Thoracic aorta (tissue), 2 donors: ENCODE measurements at places on chromosomes 3 and 15. TPM values are rescaled to one million over a fixed set of nuclear protein-coding genes. Genes with fewer than 3 reads are reported as not detected.

Gene TJP1
- total RNA-seq: 146 TPM

Gene SAMMSON
- total RNA-seq: 3.4 TPM

Gene NANOGP8
- not detected for total RNA-seq

Gene ST6GAL1
- 89.5 TPM for total RNA-seq

Gene GPR62
- not detected for total RNA-seq

Gene CYP8B1
- not detected for total RNA-seq

Gene PRSS50
- 0.28 TPM for total RNA-seq

Gene GUCA1C
- not detected for total RNA-seq

Gene NEDD4
- 27.4 TPM for total RNA-seq

Gene SCN5A
- 14.4 TPM for total RNA-seq

Gene TADA3
- total RNA-seq: 61.7 TPM

Gene PLSCR2
- 2.9 TPM for total RNA-seq

Gene CHCHD4
- 6.6 TPM for total RNA-seq

Gene KCNAB1
- 12.2 TPM for total RNA-seq

Gene LRRC31
- not detected for total RNA-seq

Gene AP4E1
- total RNA-seq: 5.4 TPM

Gene SH2D7
- total RNA-seq: not detected

Gene PLA2G4E
- not detected for total RNA-seq

Gene DNAH1
- 21.0 TPM for total RNA-seq

Gene GPR27
- total RNA-seq: 0.54 TPM

Gene CD86
- total RNA-seq: 18.0 TPM
